ENCODE measurements at places on chromosomes 4 and X.

DNA sequence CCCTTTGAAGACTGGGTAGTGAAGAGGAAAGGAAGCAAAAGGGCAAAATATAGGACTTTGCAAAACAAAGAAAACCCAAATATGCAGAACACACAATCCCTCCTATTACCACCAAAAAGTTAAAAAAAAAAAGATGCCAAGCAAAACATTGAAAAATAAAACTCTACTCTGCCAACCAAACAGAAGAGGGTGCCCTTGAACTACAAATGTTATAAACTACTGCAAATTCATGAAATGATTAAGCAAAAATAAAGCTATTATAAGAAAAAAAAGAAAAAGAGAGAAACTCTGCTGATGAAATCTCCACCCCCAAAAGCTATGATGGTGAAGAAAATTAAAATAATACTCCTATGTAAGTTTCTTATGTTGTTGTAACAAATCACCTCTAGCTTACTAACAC lies 168.5 kb upstream of the STK26 start:
- DNase-seq, result no peak

DNA sequence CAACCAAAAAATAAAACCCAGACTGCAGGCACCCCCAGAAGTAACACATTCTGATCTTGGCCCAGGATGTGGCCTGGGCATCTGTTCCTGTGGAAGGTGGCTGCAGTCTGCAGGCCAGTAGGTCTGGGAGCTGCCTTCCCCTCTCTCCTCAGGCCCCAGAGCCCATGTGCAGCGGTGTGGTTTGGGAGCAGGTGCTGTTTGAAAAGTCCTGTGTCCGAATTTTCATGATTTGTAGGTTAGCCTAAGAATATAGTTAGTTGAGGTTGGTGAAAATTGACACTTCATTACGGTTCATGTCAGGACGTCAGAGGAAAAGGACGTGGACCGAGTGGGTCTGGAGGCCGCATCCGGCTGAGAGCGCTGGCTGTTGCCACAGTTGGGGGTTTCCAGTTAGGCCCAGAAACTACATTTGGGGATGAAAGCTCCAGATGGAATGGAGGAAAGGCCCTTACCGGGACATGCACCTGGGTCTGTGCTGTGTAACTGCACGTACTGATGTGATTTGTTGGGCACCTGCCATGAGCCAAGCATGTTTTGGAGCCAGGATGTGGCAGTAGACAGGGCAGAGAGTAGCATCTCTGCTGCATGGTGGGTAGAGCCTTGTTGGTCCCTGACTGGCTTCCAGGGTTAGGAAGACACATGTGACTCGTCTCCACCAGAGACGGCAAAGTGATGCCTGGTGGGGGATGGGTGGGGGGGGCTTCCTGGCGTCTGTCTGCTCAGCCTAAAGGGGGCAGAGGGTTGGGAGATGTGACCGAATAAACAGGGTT lies 21.7 kb upstream of the HGFAC start:
- no peak for DNase-seq

- DNase-seq, result no peak
These were observed 71.5 kb upstream of the MXD4 start for GRCh38 chr4:2333356-2333841.

DNA sequence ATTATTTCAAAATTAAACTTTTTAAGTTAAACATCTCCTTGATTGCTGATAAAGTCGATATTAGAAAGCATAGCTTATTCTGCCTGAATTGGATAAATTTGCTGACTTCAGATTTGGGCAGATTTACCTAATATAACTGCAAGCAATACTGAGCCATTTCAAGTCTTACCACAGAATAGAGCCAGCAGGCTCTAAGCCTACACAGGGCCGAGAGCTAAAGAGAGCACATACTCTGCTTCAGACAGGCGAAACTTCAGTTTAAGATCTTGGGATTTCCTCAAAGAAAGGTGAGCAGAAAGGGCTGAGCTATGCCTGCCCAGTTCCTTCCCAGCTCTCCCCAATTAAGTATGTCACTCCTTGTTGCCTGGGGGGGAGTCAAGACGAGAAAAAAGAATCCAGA lies 240.6 kb upstream of the NOCT start:
- DNase-seq, result no peak

GRCh38 chrX:47171996-47172395 lies 21.6 kb upstream of the UBA1 start:
- DNase-seq, result no peak

GRCh38 chrX:130746077-130746476 lies 156.9 kb downstream of the ENOX2 start:
- DNase-seq, result no peak

- no peak for DNase-seq
These were observed 14.4 kb upstream of the SOD3 start for GRCh38 chr4:24780936-24781495.

DNA sequence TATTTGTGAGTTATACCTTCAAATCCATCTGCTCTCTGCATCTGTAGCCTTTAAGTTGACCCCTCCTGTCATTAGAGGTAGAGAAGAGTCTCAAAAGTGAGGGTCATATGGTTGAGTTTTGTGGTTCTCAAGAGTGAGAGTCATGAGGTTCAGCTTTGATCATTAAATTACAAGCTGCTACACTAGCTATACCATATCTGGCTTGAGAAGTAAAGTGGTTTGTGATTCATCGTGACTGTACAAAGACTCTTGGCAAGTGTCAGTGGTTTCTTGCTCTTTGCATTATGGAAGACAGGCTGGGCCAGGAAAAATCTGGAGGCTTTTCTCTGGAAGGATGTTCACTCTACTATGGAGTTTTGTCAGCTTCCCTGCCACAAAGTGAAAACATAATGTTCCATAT lies 170.6 kb downstream of the ZC4H2 start:
- no peak for DNase-seq

GRCh38 chrX:55488593-55489313 lies 895 bp downstream of the USP51 start:
- no peak for DNase-seq

- DNase-seq, result no peak
These were observed 4.7 kb downstream of the L1CAM start for GRCh38 chrX:153881281-153881680.

GRCh38 chr4:11469650-11470437 lies 41.1 kb upstream of the HS3ST1 start:
- DNase-seq, result no peak

DNA sequence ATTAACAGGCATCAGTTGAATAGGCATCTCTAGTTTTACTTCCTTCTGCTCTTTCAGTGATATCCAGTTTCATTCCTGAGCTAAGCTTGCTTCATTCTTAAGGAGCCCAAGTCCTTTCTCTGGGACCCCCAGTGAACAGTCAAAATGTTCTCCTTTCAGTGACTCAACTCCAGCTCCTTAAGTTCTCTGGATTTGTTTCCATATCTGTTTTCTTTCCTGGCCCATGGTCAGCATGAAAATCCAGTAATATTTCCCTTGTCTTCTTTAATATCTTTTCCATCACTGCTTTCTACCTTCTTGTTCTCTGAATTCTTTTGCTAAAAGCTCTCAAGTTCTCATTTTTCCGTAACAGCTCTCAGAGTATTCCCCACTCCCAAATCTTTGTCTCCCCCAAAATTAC lies 25.5 kb downstream of the ADGRL3 start:
- no peak for DNase-seq

DNA sequence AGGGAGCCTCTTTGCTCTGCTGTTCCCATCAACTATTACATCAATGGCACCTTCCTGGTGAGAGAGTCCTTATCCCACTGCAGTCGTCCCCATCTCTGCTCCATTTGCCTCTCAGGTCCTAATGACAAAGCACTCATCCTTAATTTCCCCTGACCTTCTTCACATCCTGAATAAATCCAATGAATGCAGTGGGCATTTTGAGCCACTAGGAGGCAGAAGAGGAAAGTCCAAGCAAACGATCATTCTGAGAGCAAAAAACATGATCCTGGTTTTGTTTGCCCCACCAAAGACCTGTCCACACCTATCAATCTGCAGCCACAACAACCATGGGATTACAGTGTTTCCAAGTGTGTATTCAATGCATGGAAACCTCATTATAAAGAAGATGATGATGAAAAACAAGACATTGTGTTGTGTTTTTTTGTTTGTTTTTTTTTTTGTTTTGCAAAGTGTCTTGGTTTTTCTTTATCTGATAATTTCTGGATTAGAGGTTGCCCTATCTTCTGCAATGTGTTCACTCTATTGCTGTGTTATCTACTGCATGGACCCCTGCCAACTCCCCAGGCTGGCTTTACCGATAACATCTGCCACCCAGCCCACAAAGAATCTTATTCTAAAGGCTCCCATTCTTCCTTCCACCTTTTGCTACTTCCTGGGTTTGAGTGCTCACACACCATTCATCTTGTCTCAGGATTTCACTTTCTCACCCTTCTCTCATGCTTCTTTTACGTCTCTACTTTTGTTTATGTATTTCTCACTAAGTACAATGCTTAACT lies 207.2 kb downstream of the NLGN4X start:
- peak; percentile 2 for DNase-seq

DNA sequence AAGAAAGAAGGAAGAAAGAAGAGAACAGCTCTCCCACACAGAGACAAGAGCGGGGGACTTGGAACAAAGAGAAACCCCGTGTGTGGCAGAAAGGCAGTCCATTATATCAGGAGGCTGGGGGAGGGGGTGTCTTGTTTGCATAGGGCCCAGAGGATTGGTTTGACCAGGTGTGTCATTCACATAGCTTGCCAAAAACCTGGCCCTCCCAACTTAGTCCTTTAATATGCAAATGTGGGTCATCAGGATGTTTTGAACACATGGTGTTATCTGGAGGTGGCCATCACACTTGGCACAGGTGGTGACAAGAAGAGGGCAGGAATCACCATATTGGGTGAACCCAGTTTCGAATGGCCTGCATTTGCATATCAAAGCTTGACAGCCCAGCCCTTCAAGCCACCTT lies 111.7 kb downstream of the LINC00632 start:
- no peak for DNase-seq

DNA sequence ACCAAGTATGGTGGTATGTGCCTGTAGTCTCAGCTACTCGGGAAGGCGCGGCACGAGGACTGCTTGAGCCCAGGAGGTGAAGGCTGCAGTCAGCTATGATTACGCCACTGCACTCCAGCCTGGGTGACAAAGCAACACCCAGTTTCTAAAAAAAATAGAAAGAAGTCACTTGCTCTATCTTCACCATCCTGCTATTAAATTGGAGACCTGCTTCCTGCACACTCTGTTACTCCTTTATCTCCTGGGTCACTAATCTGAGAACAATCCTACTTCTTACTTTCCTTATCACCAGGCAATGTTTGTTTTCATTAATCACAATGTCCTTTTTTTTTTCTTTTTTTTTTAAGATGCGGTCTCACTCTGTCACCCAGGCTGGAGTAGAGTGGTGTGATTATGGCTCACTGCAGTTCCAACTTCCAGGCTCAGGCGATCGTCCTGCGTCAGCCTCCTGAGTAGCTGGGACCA lies 16.2 kb downstream of the PRKX start:
- DNase-seq, result peak; percentile 66

- DNase-seq, result no peak
These were observed 230.6 kb upstream of the CPEB2 start for GRCh38 chr4:14771504-14772175.

DNA sequence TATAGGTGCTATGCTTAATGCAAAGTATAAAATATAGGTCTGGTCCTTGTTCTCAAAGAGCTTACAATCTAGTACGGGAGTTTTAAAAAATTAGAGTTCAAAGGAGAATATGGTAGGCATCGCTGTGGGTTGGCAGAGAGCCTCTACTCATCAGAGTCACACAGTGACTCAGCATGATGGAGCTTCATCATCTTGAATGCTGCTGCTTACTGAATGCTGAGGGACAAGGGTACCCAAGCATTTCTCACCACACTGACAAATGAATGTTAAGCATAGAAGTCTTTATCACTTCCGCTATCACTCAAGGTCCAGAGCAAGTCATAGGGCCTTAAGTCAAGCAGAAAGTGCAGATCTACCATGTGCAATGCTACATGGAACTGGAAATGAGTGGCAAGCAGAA lies 268.6 kb upstream of the IGFBP7 start:
- DNase-seq, result no peak

DNA sequence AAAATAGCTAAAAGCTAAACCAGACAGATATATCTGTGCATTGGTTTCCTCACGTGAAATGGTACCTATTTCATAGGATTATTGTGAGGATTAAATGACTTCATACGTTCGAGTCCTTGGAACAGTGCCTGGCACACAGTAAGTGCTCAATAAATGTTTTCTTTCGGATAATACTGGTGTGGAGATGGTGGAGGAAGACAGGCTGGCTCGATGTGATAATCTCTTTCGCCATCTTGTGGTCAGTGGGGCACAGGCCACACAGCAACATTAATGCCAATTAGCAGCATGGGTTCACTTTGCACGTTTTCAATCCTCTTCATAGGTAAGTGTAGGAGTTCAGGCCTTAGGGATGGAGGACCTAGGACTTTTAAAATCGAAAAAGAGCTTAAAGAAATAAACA lies 9.3 kb downstream of the PAGE4 start:
- DNase-seq, result peak; percentile 26

DNA sequence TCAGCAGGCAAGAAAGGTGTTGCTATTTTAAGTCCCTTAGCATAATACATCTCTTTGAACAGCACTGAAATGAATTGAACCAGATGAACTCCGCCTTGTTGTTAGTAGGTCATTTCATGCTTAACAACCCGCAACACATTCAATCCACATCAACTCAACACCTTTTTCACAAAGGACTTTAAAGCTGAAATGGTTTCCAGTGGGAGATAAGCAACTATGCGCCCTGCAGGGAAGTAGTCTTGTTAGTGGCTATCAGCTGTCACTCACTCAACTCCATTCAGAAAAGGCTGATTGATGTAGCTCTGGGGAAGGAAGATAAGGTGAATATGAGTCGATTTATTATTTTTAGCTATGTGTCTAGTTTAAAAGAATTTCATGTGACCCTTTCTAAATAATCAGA lies 46.0 kb downstream of the ATP8A1 start:
- no peak for DNase-seq

- peak; percentile 3 for DNase-seq
These were observed 49.7 kb upstream of the TMEM164 start for GRCh38 chrX:109952985-109953905.

DNA sequence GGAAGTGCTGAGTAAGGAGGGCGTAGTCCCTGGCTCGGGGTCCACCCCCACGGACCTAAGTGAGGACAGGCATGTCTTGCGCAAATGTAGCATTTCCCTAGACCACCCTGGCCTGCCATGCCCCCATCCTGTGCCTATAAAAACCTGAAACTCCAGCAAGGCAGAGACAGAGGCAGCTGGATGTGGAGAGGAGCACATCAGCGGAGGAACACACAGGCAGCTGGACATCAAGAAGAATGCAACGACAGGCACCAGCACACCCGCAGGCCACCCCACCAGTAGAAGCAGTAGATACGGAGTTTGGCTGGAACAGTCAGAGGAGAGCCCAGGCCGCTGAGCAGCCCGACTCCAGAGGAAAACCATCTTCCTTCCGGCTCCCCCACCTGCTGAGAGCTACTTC lies 345.9 kb downstream of the FSTL5 start:
- no peak for DNase-seq

- DNase-seq, result no peak
These were observed 16.4 kb downstream of the BANK1 start for GRCh38 chr4:101806914-101807313.

DNA sequence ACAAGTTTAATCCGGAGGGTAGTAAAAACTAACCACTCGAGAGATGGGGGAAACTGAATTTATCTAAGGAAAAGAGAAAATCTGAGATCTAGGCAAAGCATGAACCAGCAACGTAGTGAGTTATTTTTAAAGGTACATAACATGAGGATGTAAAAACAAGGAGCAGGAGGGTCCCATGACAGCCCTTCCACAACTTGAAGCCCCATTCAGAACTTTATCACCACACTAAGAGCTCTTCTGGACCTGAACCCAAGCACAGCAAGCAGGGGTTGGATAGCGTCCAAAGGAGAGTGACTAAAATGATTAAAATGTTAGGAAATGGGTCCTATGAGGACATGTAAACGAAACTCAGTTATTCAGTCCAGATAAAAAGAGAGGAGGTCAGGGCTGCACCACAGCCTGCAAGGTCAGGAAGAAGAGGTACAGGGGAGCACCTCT lies 16.2 kb downstream of the SH3RF1 start:
- no peak for DNase-seq

Data from inflammatory macrophage (primary cell).